CD8-positive, alpha-beta memory T cell (primary cell): ENCODE measurements at places on chromosomes 3 and 15. TPM values are rescaled to one million over a fixed set of nuclear protein-coding genes. Genes with fewer than 3 reads are reported as not detected.

GRCh38 chr3:23888617-23889228 lies 28.1 kb downstream of the NKIRAS1 start:
- DNase-seq, result peak; percentile 14

GRCh38 chr15:45179221-45179985 lies 8.4 kb downstream of the SHF start:
- DNase-seq, result peak; percentile 38

- peak; percentile 14 for DNase-seq
These were observed 20.7 kb upstream of the FEM1B start for GRCh38 chr15:68256675-68257450.

- no peak for DNase-seq
These were observed 15.0 kb upstream of the PLD1 start for GRCh38 chr3:171825222-171825828.

GRCh38 chr3:99250821-99251355 lies 349.4 kb upstream of the DCBLD2 start:
- no peak for DNase-seq

DNA sequence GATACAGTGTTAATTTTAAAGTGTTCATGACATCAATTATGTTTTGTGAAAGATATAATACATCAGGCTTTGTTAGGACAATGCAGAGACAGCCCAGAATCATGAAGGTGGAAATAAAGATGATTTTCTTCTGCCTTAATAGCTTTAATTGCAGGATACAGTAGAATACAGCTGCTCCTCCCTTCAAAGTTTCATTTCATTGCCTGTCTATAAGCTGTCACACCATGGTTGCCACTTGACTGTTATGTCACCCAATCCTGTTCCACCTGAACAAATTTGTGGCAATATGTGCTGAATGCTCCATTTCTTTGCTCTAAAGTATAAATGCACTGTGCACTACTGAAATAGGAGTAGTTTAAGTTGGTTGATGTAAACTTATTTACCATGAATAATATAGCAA lies 537.8 kb upstream of the ROBO2 start:
- no peak for DNase-seq

DNA sequence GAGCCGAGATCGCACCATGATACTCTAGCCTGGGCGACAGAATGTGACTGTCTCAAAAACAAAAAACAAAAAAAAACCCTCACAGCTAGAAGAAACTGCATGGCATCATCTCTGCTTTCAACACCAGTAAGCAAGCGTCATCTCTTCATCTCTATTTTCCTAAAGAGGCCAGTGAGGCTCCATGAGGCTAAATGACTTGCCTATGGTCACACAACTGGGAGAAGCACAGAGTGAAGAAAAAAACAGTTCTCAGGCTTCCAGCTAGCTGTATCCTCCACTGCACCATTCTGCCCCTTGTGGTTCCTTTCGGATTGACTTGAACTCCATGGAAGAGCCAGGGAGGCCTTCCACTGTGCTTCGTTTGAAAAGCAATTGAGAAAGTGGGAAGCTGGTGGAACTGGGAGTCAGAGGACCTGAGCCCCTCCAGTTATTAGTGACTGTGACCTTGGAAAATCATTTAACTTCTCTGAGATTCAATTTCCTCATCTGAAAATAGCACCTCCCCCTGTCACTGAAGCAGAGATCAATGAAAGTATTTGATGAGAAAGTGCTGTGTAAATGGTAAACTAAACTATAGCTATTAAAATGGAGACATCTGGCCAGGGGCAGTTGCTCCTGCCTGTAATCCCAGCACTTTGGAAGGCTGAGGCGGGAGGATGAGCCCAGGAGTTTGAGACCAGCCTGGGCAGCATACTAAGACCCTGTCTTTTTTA lies 32.1 kb upstream of the DENND4A start:
- DNase-seq, result no peak

- no peak for DNase-seq
These were observed 1.8 kb upstream of the SNAP23 start for GRCh38 chr15:42493679-42494078.

DNA sequence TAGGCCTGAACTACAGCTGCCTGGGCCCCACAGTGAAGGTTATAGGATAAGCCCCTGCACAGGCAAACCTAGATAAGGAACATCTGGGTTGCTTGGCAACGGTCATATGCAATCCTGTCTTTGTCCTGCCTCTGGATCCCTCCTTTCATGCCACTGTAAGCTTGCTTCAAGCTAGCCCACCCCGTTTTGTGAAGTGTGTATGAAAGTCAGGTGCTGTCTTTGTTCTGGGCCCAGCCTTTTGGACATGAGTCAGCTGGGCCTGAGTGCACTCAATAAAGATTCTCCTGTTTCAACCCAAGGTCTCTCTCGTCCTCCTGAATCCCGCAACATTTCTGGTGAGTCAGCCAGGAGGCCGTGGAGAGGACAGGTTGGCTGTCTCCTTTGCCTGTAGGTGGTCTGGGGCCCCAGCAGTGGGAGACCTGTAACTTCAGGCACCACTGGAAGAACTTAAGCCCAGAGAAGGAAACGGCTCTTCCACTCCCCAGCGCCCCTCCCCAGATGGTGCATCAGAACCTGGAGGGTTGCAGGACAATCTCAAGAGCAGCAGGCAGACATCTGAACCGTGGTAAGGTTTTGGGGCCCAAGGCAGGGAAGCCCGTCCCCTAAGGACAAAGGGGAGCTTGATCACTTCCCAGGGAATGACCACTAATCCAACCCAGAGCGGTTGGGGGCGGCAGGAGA lies 8.3 kb upstream of the SLC9C1 start:
- no peak for DNase-seq

- DNase-seq, result peak; percentile 35
These were observed 125.0 kb downstream of the CHSY1 start for GRCh38 chr15:101126618-101127505.

DNA sequence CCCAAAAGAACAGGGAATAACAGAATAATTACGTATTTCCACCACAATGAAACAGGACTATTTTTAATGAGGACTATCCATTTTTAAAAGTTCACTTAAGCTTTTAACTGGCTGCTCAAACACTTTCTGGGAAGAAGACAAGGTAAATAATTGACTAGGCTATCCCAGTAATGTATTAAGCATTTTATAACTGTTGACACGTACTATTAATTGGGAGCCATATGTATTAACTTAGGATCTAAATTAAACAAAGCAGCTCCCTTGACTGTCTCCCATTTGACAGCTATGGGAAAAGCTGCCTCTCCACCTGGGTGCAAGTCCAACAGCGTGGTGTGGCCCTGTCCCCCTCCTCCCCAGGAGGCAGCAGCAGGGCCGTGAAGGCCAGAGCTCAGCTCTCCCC lies 36.1 kb downstream of the MYO5C start:
- no peak for DNase-seq

- no peak for DNase-seq
These were observed 33.1 kb downstream of the NIPA2 start for GRCh38 chr15:22871481-22872086.

The C2CD4A gene
- total RNA-seq, result 0.09 TPM

The MKRN3 gene
- total RNA-seq, result 0.98 TPM

The LIPH gene
- not detected for total RNA-seq

The ACOX2 gene
- total RNA-seq, result not detected

The C3orf20 gene
- total RNA-seq, result 0.07 TPM

The ALDH1A2 gene
- total RNA-seq, result 0.33 TPM
